Uterus (tissue), 4 donors: ENCODE measurements at places on chromosomes 6 and 20. TPM values are rescaled to one million over a fixed set of nuclear protein-coding genes. Genes with fewer than 3 reads are reported as not detected.

DNA sequence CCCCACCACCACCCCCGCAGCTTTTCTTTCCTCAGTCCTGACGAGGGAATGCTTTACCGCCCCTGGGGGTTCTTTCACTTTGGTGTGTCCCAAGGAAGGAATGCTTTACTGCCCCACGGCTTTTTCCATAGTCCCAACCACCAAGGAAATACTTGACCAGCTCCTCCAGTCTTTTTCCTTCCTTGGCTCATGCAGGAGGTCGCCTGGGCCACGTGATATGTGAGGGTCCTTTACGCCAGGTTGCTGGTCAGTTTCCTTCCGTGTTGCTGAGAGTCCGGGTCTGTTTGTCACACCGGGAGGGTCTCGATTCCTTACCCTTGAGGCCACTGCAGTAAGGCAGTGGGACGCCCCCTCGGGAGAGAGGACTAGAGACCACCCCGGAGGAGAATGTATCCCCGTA is 58.9 kb upstream of the CDH4 start:
- DNase-seq = no peak

GRCh38 chr20:24999568-24999967 is 7.0 kb upstream of the APMAP start:
- no peak for DNase-seq

DNA sequence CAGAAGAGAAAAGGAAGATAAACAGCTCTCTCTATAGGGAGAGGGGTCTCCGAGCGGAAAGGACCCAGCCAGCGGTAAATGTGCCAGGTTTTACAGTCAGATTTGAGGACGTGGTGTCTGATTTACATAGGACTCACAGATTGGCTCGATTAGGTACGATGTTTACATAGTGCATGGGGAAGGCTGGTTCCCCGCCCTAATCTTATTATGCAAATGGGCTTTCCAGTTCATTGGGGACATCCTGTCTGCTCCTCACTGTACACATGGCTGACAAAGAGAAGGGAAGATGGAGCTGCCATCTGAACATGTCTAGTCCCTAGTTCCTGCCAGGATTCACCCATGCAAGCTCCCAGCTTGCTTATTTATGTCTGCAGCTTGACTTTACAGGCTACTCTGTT is 119.9 kb downstream of the RNF144B start:
- DNase-seq = no peak

GRCh38 chr6:149904661-149905370 is 6.9 kb upstream of the RAET1E start:
- no peak for DNase-seq

The FOXS1 gene
- total RNA-seq = 5.4 TPM

DNA sequence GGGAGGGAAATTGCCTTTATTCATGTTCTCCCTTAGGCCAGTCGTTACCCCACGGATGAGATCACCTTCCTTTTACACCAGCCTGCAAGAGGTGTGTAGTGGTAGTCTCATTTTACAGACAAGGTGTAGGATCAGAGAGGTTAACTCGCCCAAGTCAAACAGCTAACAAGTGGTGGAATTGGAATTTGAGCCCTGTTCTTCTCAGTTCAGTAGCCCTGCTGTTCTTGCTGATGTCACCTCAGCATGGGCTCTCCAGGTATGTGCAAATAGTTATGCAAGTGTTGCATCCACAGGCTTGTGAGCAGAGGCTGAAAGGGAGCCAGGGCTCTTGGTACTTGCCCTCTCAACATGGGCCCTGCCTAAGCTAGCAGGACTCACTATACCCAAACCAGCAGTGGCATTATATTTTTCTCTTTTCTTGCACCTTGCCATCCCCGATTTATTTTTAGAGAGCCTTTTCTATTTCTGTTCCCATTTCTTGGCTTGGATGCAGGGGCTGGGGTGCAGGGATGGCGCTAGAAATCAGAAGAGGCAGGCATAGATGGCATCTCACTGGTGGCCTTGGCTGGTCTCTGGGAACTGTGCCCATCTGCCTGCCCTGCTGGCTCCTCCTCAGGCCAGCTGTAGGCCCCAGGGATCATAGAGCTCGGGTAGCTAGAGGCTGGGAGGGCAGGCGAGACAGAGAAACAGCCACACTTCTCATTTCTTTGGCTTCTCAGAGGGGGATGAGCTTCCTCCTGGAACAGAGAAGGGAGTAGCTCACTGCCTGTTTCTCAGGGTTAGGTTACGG is 18.2 kb downstream of the PPARD start:
- no peak for DNase-seq

The TSBP1 gene
- total RNA-seq = not detected

The YWHAB gene
- total RNA-seq = 121 TPM

DNA sequence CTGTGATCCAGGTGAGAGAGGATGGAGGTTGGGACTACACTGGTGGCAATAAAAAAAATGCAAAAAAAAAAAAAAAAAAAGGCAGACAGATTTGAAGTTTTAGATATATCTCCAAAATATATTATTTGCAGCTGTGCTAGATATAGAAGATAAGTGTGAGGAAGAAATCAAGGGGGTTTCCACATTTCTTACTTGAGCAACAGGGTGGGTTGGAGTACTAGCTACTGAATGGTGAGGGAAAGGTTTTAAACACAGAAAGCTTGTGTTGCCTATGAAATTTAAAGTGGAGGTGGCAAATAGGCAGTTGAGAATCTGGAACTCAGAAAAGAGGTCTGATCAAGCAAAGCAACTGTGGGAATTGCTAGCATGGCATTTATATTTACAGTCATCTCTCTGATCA is 59.9 kb upstream of the GNRH2 start:
- no peak for DNase-seq

- DNase-seq = no peak
Measured at GRCh38 chr20:11436113-11436905, 481.4 kb upstream of the BTBD3 start.

DNA sequence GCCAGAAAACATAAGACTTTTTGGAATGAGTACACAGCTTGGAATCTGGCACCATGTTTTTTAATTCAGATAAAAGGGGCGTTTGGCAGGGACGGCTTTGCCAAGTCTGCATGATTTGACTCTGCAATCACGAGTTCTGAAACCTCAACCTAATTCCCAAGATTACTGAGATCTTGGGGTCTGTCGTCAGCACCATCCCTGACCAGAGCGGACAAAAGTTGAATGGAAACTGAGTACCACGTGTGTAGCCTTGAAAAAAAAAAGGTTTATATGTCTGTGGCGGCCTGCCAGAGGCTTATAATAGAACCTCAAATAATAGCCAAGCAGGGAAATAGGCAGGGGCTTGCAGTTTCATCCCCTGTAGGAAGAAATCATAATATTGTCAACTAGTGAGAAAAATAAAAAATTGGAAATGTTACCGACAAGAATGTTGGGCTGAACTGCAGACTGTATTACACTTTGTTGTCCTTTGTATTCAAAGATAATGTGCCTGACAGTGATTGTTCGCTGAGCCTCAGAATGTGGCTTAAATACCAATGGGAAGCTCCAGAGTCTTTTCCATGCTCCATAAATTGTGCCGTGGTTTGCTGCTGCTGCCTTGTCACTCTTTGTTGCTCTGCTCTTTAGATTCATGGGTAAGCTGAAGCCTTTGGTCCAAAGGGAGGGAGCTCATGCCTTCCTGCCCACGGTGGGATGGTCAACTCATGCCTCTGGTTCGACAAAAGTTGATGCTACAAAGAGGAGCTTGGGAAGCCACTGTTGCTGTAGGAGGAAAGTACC is 118.8 kb upstream of the ARID1B start:
- DNase-seq = no peak

The GUCA1A gene
- not detected for total RNA-seq

DNA sequence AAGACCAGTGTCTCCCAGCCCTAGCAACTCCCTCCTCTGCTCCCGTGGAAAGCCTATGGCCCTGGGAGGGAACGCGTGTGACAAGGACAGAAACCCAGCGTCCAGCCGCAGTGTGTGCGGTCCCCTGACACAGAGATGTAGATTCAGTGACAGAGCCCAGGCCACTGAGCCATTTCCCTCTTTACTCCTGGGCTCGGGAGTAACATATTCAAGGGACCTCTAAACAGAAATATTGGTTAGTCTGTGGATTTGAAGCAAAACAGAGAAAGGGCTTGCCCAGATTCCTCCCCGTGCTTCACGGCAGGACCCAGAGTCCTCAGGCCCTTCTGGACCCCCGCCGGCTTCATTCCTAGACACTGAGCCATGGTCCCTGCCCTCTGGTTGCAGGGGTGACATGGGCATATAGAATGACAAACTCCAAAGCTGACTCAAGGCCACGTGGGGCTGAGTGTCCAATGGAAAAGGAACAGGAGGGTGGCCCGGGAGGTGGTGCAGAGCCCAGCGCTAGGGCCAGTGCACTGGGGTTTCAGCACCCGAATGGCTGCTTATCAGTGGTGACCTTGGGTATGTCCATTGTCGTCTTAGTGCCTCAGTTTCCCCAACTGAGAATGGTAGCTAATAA is 248.2 kb downstream of the QKI start:
- DNase-seq = no peak
